ENCODE measurements at places on chromosomes 3 and 15. TPM values are rescaled to one million over a fixed set of nuclear protein-coding genes. Genes with fewer than 3 reads are reported as not detected.

PLCL2 gene
- total RNA-seq = 20.5 TPM

RYR3 gene
- total RNA-seq = not detected

FES gene
- total RNA-seq = 38.7 TPM

FXR1 gene
- 238 TPM for total RNA-seq

C3orf33 gene
- total RNA-seq = 4.1 TPM

C3orf85 gene
- not detected for total RNA-seq

LXN gene
- total RNA-seq = 160 TPM

MELTF gene
- 4.9 TPM for total RNA-seq

ERICH6 gene
- total RNA-seq = 0.15 TPM

GPR27 gene
- not detected for total RNA-seq

ACKR4 gene
- 33.6 TPM for total RNA-seq

ZDHHC23 gene
- 0.73 TPM for total RNA-seq

ITIH3 gene
- total RNA-seq = not detected

CX3CR1 gene
- not detected for total RNA-seq

IQCF5 gene
- not detected for total RNA-seq

TGM4 gene
- total RNA-seq = not detected

CPLX3 gene
- total RNA-seq = not detected

C3orf22 gene
- total RNA-seq = not detected

MST1R gene
- 1.9 TPM for total RNA-seq

PLSCR4 gene
- 20.3 TPM for total RNA-seq

SUCLG2 gene
- total RNA-seq = 70.1 TPM

CSNK1G1 gene
- total RNA-seq = 21.0 TPM

SNTN gene
- not detected for total RNA-seq

RAB43 gene
- 28.0 TPM for total RNA-seq

THSD4 gene
- 31.3 TPM for total RNA-seq

EXOSC7 gene
- total RNA-seq = 31.9 TPM

COL8A1 gene
- total RNA-seq = 45.4 TPM

FOXB1 gene
- total RNA-seq = not detected

FEZF2 gene
- not detected for total RNA-seq

CYP1A1 gene
- not detected for total RNA-seq

UCN2 gene
- total RNA-seq = 1.2 TPM

RHOV gene
- total RNA-seq = not detected

NOX5 gene
- 0.83 TPM for total RNA-seq

ZIC1 gene
- total RNA-seq = not detected

STT3B gene
- total RNA-seq = 266 TPM

LINGO1 gene
- total RNA-seq = not detected

LRTM1 gene
- not detected for total RNA-seq

FSTL1 gene
- 752 TPM for total RNA-seq

EPM2AIP1 gene
- 28.7 TPM for total RNA-seq

ITGB5 gene
- total RNA-seq = 167 TPM

VILL gene
- 8.0 TPM for total RNA-seq

ANKUB1 gene
- not detected for total RNA-seq

C15orf39 gene
- 4.8 TPM for total RNA-seq

IL17RD gene
- 8.9 TPM for total RNA-seq

P2RY14 gene
- not detected for total RNA-seq

PIK3CA gene
- 48.6 TPM for total RNA-seq

CYP1A2 gene
- not detected for total RNA-seq

ITPKA gene
- 5.5 TPM for total RNA-seq

LRRK1 gene
- 23.9 TPM for total RNA-seq

PRRT3 gene
- total RNA-seq = 5.4 TPM

HRG gene
- total RNA-seq = not detected
